Left renal cortex interstitium (tissue), 4 donors: ENCODE measurements at places on chromosomes 7 and 10.

DNA sequence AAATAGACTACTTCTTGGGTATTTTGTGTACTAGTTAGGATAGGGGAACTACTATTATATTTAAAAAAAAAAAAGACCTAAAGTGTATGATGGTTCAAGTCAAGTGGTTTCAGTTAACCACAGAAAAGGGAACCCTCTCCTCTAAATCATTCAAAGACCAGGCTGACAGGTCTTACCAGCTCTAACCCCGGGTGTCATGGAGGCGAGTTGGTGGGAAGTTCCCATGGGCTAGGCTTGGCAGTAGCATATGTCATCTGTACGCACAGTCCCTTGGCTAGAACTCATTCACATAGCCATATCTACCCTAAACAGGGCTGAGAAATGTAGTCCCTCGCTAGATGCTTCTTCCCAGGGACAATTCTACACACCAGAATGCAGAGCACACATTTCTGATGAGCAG is 37.7 kb upstream of the KCNMA1 start:
- DNase-seq, result no peak

DNA sequence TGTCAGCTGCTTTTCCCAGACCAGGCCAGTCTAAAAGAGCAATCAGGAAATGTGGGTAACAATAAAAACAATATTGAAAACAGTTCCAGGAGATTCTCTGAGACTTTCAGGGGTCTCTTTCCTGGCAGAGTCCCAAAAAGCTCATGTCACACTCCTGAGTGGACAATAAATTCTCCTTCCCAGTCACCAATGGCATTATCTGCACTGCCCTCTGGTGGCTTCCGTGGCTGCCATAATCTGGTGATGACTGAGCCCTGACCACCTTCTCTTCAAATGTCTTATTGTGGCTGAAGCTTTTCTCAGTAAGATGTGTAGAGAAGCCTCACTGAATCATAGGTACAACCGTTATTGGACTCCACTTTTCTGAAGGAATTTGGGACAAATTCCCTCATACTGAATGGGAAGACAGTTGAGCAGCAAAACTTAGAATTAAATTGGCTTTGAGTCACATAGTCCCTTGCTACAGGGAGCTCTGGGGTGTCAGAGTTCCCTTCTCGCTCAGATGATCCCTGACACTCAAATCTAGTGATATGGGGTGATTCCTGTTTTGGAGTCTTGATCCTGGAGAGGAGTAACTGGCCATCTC is 24.4 kb upstream of the ASAH2 start:
- DNase-seq, result no peak

GRCh38 chr10:101834341-101834740 is 9.3 kb downstream of the KCNIP2 start:
- no peak for DNase-seq

DNA sequence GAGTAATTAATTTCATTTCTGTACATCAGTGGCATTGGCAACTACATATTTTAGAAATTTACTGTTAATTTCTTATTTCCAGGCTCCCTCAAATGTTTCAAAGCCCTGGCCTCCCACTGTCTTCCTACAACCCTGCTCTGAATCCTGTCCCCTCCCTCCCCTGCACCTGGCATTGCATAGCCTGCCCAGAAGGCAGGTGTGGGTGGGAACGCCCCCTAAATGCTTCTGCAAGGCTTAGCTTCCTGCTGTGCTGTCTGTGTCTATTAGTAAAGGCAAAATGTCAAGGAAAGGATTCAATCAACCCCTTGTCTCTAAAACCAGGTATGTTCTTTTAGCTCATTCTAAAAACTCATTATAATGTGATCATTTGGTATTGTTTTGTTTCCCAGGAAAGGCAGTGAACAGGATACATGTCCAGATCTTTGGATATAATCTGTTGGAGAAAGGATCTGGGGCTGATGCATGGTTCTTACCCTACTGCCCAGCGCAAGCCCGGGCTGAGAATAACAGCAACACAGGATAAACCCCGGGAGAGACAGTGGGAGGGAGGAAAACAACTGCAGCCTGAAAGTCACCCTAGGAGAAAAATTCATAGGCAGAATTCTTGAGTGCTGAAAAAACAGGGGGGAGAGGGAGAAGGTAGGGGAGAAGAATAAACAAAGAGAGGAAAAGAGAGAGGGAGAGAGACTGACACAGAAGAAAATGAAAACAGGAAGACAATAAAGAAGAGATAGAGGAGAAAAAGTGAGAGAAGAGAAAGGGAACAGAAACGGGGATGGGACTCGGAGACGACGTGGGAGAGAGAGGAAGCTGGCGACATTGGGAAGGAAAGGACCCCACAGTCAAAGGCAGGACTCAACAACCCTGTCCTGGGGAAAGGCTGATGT is 589 bp downstream of the ZNF488 start:
- no peak for DNase-seq

- no peak for DNase-seq
Observed at GRCh38 chr7:28669330-28669729, 257.0 kb downstream of the CREB5 start.

- peak; percentile 54 for DNase-seq
Observed at GRCh38 chr10:128047351-128047750, 78.9 kb downstream of the MKI67 start.
